ENCODE measurements at places on chromosomes 16 and 17.

GRCh38 chr17:82053130-82053529 lies 1.4 kb downstream of the GPS1 start:
- DNase-seq = no peak
- H3K27ac ChIP-seq = no peak overlapping the region
- no peaks in the 10 kb centered on the region for H3K27me3 ChIP-seq
- peaks cover 11% of the 10 kb centered on the region for H3K4me1 ChIP-seq

DNA sequence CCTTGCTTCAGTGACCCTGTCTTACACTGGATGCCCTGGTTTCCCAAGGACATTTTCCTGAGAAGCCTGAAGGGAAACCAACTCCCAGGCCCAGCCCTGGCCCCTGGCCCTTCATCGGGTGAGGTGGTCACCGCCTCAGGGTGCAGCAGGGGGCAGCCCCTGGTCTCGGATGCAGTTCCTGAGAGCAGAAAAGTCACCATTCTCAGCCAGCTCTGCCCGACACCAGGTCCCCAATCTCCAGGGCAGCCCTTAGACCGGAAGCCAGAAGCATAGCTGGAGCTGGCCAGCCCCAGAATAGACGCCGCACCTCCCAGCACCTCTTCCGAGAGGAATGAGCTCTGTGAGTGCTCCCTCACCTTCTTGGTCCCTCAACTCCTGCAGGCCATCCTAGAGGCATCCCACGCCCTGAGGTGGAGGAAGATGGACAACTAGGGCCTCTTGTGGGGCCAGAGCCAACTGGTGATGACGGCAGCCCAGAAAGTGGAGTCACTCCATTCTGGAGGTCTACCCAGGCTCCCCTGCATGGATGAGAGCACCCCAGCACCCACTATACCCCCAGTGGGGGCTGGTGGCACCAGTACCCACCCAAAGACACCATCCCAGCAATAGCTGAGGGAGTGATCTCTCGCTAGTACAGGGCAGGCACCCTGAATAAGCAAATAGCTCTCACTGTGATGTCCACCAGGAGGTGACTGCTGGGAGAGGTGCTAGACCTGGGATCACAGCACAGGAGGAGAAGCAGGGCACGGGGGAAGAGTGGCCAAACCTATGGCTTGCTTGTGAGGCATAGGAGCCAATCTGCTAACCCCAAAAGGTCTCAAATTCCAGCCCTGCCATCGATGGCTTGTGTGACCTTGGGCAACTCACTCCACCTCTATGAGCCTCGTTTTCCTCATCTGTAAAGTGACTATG lies 56.2 kb downstream of the TK2 start:
- no peak overlapping the region for H3K27ac ChIP-seq
- DNase-seq = no peak
- peaks cover 2% of the 10 kb centered on the region for H3K27me3 ChIP-seq
- H3K4me3 ChIP-seq = no peak overlapping the region

DNA sequence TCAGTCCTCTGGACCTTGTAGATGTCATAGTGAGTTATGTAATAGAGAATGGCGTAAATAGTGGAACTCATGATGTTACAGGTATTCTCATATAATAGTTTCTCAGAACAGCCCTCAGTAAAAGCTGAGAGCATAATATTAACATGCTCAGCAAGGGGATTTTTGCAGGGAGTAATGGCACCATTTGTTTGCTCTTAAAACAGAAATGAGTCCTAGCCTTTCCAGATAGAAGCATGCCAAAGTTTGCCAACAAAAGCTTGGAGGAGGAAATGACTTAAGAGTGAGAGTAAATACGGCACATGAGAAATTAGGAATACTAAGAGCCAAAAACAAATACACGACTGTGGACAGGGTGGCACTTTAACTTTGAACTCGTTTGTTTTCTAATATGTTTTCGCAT lies 198.4 kb downstream of the ANKFN1 start:
- no peak overlapping the region for H3K4me3 ChIP-seq
- DNase-seq = peak; percentile 61
- H3K36me3 ChIP-seq = no peaks in the 10 kb centered on the region
- H3K27ac ChIP-seq = no peak overlapping the region
- no peaks in the 10 kb centered on the region for H3K27me3 ChIP-seq

DNA sequence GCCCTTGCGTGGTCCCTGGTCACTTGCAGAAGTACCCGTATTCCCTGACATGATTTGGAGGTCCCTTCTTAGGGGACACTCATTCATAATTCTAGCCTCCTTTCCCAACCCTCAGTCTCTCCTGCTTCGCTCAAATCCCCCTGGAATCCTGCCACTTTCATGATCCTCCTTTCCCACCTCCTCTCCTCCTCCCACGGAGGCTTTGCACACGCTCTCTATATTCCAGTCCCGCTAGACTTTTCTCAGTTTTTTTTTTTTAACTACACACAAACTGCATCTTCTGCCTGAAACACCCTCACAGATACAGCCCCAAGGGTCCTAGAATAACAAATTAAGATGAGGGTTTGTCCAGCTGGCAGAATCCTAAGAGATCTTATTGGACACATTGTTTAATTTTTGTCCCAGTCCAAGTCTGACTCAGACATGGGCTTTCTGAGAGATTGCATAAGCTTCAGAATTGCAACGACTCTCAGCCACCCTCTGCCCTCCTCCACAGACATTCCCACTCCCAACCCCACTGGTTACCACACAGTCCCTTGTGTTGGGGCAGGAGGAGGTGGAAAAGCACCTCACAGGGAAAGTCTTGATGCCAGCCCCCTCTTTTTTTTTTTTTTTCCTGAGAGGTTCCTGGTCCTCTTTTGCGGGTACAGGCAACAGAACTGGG lies 739.5 kb upstream of the EEF2KMT start:
- no peak overlapping the region for H3K4me3 ChIP-seq
- H3K27ac ChIP-seq = no peak overlapping the region
- H3K36me3 ChIP-seq = no peaks in the 10 kb centered on the region

- H3K4me1 ChIP-seq = peaks cover 5% of the 10 kb centered on the region
- H3K36me3 ChIP-seq = no peaks in the 10 kb centered on the region
- H3K4me3 ChIP-seq = no peak overlapping the region
- DNase-seq = no peak
- H3K27ac ChIP-seq = no peak overlapping the region
Observed at GRCh38 chr17:80821546-80821945, 170.1 kb upstream of the CHMP6 start.

- no peak overlapping the region for H3K4me3 ChIP-seq
- no peak for DNase-seq
- no peaks in the 10 kb centered on the region for H3K27me3 ChIP-seq
- no peaks in the 10 kb centered on the region for H3K4me1 ChIP-seq
- no peaks in the 10 kb centered on the region for H3K36me3 ChIP-seq
- H3K27ac ChIP-seq = no peak overlapping the region
Observed at GRCh38 chr17:13240851-13241250, 223.0 kb upstream of the ELAC2 start.

GRCh38 chr17:12310811-12311210 lies 290.1 kb downstream of the MAP2K4 start:
- H3K4me1 ChIP-seq = no peaks in the 10 kb centered on the region
- DNase-seq = no peak
- no peak overlapping the region for H3K4me3 ChIP-seq
- H3K36me3 ChIP-seq = no peaks in the 10 kb centered on the region
- H3K27ac ChIP-seq = no peak overlapping the region
- no peaks in the 10 kb centered on the region for H3K27me3 ChIP-seq

- DNase-seq = no peak
- no peak overlapping the region for H3K27ac ChIP-seq
- no peak overlapping the region for H3K4me3 ChIP-seq
- H3K27me3 ChIP-seq = no peaks in the 10 kb centered on the region
- H3K4me1 ChIP-seq = peaks cover 9% of the 10 kb centered on the region
Observed at GRCh38 chr16:48441863-48442279, 56.7 kb upstream of the SIAH1 start.

DNA sequence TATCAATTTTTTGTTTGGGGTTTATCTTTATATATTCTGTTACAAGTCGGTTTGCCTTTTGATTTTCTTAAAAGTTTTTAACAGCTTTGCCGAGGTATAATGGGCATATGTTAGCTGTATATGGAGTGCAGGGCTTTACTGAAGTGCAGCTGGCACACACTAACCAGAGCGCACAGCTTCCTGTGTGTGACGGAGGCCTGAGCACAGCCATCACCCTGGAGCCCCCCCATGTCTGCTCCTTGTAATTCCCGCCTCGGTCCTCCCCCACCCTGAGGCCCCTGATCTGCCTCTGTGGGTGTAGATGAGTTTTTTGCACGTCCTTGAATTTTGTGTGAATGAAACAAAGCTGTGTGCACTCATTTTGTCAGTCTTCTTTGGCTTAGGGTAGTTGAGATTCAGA lies 60.1 kb upstream of the ZNF750 start:
- no peak overlapping the region for H3K27ac ChIP-seq
- H3K36me3 ChIP-seq = peaks cover 6% of the 10 kb centered on the region
- H3K4me3 ChIP-seq = no peak overlapping the region
- no peaks in the 10 kb centered on the region for H3K4me1 ChIP-seq
- no peak for DNase-seq

DNA sequence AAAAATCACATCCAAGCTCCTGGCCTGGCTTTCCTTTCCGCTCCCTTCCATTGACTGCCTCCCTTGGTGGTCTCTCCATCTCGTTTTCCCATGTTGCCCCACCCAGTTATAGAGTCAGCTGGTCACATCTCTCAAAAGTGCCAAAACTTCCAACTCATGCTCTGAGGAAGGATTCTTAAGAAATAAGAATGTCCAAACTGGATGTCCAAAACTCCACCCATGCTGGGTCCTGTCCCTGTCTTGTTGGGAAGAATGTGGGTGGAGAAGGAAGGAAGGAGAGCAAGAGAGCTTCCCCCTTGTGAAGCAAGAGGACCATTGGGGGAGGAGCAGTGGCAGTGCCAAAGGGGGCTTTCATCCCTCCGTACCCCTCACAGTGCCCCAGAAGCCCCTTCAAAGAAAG lies 44.6 kb upstream of the MAP3K14 start:
- H3K27ac ChIP-seq = no peak overlapping the region
- peaks cover 2% of the 10 kb centered on the region for H3K27me3 ChIP-seq
- no peak overlapping the region for H3K4me3 ChIP-seq

GRCh38 chr17:36597226-36597625 lies 4.2 kb upstream of the MRM1 start:
- H3K4me3 ChIP-seq = no peak overlapping the region
- DNase-seq = no peak
- no peaks in the 10 kb centered on the region for H3K36me3 ChIP-seq
- no peaks in the 10 kb centered on the region for H3K27me3 ChIP-seq
- no peak overlapping the region for H3K27ac ChIP-seq

DNA sequence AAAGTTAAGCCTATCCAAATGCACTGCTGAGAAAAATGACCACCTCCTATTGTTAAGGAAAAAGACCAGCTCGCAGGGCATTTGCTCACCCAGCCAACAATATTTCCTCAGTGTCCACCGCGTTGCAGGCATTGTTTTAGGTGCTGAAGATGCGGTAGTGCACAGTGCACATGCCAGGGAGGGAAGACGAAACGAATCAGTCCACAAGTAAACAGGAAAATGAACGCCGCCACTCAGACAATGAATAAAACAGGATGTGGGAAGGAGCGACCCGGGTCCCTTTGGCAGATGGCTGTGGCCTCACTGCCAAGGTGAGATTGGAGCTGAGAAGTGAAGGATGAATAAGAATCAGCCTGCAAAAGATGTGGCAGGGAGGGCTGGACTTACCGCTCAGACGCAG lies 249.2 kb downstream of the FOXL1 start:
- no peaks in the 10 kb centered on the region for H3K27me3 ChIP-seq
- peak overlapping the region; percentile 22 for H3K27ac ChIP-seq
- DNase-seq = peak; percentile 67
- peaks cover 45% of the 10 kb centered on the region for H3K4me1 ChIP-seq
- no peaks in the 10 kb centered on the region for H3K36me3 ChIP-seq

Measured in endothelial cell of umbilical vein (primary cell).